Vagina (tissue), 2 donors: ENCODE measurements at places on chromosomes 7 and 10. TPM values are rescaled to one million over a fixed set of nuclear protein-coding genes. Genes with fewer than 3 reads are reported as not detected.

Gene JCAD
- 40.3 TPM for total RNA-seq

Gene SFTPA1
- total RNA-seq: 2.9 TPM

DNA sequence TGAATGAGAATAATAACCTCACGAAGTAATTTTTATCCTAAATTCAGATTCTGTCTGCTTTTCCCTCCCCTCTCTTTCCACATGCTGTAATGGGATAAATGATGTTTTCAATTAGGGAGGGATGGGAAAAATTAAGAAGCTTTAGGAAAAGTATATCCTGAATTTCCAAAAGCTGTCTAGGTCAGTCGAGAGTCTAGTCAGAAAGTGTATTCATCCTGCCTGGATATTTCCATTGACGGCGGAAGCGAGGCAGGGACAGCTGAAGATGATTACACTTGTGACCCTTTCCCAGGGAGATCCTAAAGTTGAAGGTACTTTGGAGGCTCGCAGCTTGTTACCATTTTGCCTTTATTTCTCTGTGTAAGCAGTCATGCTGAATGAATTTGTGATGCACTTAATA, 204.1 kb downstream of the ZNF365 start:
- H3K4me3 ChIP-seq: no peak overlapping the region
- H3K27ac ChIP-seq: no peak overlapping the region
- H3K4me1 ChIP-seq: peaks cover 14% of the 10 kb centered on the region
- no peaks in the 10 kb centered on the region for H3K27me3 ChIP-seq

DNA sequence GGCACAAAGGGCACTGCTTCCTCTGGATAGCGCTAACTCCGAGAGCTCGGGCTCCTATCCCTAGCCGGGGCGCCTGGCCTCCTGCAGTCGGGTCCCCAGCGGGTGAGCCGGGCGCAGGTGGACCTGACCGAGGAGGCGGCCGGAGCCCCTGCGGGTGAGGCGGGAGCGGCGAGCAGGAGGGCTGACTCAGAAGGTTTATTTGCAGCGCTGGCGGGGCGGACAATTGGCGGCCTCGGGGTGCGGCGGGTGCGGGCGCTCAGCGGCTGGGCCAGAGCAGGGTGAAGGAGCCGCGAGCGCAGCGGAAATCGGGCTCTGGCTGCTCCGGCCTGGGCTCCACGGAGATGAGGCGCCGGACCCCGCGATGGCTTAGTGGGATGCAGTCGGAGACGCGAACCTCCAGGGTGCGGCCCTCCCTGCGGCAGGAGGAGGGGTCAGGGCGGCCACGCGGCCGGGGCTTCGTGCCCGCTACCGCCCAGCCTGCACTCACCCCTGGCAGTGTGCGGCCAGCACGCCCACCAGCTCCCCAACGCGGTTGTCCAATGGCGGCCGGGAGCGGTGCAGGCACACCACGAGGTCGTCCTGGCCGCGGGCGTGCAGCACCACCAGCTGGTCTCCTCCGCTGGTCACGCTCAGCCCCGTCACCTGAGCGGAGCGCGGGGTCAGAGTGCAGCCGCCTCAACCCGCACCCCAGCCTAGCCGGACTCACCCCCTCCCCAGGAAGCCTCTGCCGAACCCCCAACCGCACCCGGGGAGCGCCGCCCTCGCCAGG, 16.1 kb downstream of the MYO1G start:
- H3K27ac ChIP-seq: peak overlapping the region; percentile 27
- peak overlapping the region; percentile 39 for H3K4me3 ChIP-seq
- no peak for DNase-seq
- peaks cover 14% of the 10 kb centered on the region for H3K4me1 ChIP-seq
- H3K36me3 ChIP-seq: no peaks in the 10 kb centered on the region
- H3K27me3 ChIP-seq: no peaks in the 10 kb centered on the region

Gene CFAP70
- 1.5 TPM for total RNA-seq

Gene HMX2
- total RNA-seq: not detected

DNA sequence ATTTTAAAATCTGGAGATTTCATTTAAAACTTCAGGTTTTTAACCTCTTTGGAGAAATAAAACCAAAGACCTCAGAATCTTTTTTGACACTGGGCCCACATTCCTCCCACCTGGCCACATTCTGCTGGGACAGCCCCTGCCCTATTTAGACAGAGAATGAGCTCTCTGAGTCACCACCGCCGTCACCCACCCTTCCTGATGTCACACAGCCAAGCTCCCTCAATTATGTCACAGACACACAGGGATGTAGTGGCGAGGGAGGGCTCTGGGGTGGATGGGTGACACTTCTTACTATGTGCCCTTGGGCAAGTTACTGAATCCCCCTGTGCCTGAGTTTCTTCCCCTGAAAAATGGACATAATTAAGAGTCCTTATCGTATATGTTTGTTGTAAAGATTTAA, 162.6 kb downstream of the RAB11FIP2 start:
- H3K27ac ChIP-seq: no peak overlapping the region
- H3K27me3 ChIP-seq: no peaks in the 10 kb centered on the region
- no peak for DNase-seq
- H3K36me3 ChIP-seq: no peaks in the 10 kb centered on the region
- H3K4me1 ChIP-seq: no peaks in the 10 kb centered on the region
- no peak overlapping the region for H3K4me3 ChIP-seq

- H3K27me3 ChIP-seq: no peaks in the 10 kb centered on the region
- no peaks in the 10 kb centered on the region for H3K36me3 ChIP-seq
- no peak for DNase-seq
- peaks cover 32% of the 10 kb centered on the region for H3K4me1 ChIP-seq
- peak overlapping the region; percentile 14 for H3K27ac ChIP-seq
Measured at GRCh38 chr10:78336402-78336791, 302.7 kb downstream of the RPS24 start.

Gene DNAH11
- 1.7 TPM for total RNA-seq

DNA sequence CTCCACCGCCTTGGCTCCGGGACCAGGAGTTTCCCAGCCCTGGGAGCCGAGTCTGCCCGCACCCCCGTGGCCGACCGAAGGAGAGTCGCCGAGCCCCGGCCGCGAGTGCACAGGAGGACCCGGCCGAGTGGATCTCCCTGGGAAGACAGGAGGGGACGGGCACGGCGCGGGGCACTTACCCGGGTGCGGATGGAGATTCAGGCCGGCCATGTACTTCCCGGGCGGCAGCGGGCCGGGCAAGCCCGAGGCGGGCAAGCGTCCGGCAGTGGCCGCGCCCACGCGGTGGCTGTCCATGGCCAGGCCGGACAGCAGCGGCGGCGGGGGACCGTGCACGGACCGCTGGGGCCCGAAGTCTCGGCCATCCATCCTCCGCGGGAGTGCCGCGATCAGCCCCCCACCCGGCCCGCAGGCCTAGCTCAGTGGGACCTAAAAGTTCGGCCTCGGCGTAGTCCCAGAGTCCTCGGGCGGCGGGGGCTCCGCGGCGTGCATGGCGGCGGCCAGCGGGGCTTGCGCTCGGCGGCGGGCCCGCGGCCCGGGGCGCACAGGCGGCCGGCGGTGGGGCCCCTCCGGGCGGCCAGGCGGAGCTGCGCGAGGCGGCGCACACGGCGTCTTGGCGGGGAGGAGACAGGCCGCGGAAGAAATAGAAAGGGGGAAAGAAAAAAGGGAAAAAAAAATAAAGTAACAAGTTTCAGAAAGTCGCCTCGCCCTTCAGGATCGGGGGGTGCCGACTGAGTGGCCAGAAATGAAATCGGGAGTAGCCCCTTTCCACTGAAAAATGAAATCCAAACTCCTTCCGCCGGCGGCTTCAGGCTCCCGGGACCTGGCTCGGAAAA, 2.5 kb downstream of the TNRC18 start:
- no peak for DNase-seq
- peak overlapping the region; percentile 98 for H3K27ac ChIP-seq
- peak overlapping the region; percentile 81 for H3K4me3 ChIP-seq
- no peaks in the 10 kb centered on the region for H3K27me3 ChIP-seq
- H3K4me1 ChIP-seq: peaks cover 25% of the 10 kb centered on the region

DNA sequence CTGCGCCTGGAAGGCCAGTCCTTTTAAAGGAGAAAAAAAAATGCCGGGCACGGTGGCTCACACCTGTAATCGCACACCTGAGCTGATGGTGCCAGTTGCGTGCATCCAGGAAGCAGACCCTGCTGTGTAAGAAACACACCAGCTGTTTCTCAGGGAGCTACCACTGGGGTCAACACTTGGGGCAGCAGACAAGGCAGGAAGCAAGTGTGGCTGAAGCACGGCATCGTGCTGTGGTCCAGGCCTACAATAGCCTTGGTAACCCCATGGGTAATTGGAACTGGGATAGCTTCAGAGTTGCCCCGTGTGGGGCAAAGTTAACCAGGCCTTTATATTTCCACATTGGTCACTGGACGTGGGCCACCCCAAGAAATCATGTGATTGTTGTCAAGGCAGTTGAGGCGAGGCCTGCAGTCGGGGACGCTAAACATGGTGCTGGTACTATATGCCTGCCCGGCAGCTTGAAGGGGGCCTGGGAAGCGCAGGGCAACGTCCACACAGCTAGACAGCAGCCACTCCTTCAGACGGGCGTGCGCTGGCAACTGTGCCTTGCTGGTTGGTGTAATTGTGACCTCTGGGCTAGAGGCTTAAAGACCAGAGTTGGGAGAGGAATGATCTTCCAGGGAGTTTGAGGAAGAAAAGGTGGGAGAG, 2.5 kb upstream of the TACR2 start:
- no peaks in the 10 kb centered on the region for H3K27me3 ChIP-seq
- H3K36me3 ChIP-seq: no peaks in the 10 kb centered on the region
- DNase-seq: no peak
- H3K4me3 ChIP-seq: no peak overlapping the region
- no peak overlapping the region for H3K27ac ChIP-seq

DNA sequence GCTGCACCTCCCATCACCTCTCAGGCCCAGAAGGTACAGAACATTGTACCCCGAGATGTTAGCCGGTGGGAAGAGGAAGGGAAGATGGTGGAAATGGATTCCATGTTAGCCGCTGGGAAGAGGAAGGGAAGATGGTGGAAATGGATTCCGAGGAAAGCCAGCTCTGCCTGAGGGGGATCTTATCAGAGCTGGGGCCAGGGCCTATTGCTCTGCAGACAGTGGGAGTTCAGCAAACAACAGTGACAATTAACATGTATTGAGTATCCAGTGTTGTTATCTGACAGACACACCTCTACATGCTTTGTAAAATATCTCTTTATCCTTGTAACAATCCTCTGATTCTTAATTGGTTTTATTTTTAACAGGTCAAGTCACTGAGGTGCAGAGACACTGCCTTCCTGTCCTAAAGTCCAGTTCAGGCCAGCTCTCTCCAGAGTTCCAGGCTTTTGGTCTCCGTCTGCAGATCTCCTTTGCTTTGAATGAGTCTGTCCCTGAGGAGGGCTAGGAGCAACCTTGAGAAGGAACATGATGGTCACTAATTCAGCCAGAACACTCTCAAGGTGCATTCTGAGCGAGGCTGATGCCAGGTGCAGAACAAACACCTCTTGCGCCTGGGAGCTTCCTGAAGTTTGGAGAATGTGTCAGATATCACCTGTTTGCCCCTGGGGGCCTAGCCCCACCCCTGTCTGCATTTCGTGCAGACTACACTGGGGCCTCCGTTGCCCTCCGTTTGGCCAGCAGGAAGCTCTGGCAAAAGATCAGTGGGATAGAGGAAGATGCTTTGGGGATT, 82.4 kb upstream of the PODXL start:
- H3K27ac ChIP-seq: no peak overlapping the region
- DNase-seq: no peak
- no peaks in the 10 kb centered on the region for H3K4me1 ChIP-seq
- H3K36me3 ChIP-seq: no peaks in the 10 kb centered on the region

Gene CH25H
- total RNA-seq: 0.74 TPM

Gene GNB2
- total RNA-seq: 283 TPM

DNA sequence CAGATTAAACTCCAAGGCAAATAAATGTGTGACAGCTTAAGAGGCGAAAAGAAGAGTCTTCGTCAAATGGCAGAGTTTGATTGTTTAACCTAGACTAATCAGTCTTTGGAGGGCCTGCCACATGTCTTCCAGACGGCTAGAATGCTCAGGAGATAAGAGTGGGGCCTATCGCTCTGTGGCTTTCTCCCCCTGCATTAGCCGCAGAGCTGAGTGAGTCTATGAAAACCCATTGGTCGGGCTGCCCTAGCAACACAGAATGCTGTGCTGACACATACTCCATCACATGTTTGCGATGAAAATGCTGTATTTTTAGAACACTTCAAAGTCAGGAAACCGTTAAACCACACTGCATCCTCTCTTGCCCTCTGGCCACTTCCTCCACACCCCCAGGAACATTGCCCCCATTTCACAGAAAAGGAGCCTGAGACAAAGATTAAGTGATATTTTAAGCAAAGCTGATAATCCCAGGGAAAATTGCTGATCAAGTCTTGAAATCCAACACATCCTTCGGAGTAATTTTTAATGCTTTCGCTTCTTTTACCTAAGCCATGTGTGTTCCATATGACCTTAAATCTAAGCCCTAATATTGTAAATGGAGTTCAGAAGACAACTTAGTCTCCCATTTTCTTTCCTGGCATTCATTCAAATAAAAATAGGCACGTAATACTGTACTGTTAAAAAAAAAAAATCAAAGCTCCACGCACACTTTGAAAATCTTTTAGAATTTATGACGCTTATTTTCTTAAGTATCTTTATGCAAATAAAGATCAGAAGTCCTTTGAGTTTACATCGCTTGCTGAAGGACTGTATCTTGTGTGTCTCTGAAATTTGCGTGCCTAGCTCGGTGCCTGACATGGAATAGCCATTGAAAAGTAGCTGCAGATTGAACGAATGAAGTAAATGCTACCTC, 161.2 kb downstream of the CELF2 start:
- H3K27me3 ChIP-seq: no peaks in the 10 kb centered on the region
- H3K27ac ChIP-seq: no peak overlapping the region
- no peak overlapping the region for H3K4me3 ChIP-seq
- H3K36me3 ChIP-seq: no peaks in the 10 kb centered on the region
- peaks cover 14% of the 10 kb centered on the region for H3K4me1 ChIP-seq

DNA sequence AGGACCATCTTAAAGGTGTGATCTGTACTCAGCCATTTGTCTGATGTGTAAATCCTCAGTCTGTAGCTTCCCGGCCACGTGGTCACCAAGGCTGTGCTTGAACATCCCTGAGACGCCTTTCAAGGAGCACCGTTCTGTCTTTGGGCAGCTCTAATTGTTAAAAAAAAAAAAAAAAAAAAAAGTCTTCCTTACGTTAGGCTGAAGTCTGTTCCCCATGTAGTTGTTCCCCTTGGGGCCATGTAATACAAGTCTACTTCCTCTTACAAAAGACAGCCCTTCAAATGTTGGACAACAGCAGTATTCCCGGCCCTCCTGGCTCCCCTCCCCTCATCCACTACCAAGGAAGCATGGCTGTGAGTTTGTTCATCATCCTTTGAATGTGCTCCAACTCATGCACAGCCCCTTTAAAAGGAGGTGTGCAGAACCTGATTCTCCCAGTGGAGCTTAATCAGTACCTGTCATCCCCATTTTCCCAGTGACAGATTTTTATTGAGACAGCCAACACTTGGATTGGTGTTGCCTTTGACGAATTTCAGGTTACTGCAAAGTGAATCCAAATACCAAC, 392.2 kb upstream of the GALNT17 start:
- no peak overlapping the region for H3K27ac ChIP-seq
- DNase-seq: no peak
- H3K36me3 ChIP-seq: no peaks in the 10 kb centered on the region
- H3K27me3 ChIP-seq: no peaks in the 10 kb centered on the region
- H3K4me1 ChIP-seq: peaks cover 57% of the 10 kb centered on the region
- H3K4me3 ChIP-seq: no peak overlapping the region

GRCh38 chr7:117134889-117135552, 181.7 kb downstream of the ST7 start:
- H3K4me3 ChIP-seq: no peak overlapping the region
- H3K36me3 ChIP-seq: no peaks in the 10 kb centered on the region
- no peaks in the 10 kb centered on the region for H3K27me3 ChIP-seq
- H3K27ac ChIP-seq: no peak overlapping the region
- H3K4me1 ChIP-seq: no peaks in the 10 kb centered on the region

GRCh38 chr10:100687143-100688003, 58.0 kb upstream of the PAX2 start:
- no peaks in the 10 kb centered on the region for H3K4me1 ChIP-seq
- no peaks in the 10 kb centered on the region for H3K36me3 ChIP-seq
- DNase-seq: no peak
- peaks cover 4% of the 10 kb centered on the region for H3K27me3 ChIP-seq
- H3K4me3 ChIP-seq: no peak overlapping the region

Gene SLC16A12
- total RNA-seq: 3.7 TPM

Gene FFAR4
- 1.5 TPM for total RNA-seq
